ENCODE measurements at places on chromosomes 3 and 15. TPM values are rescaled to one million over a fixed set of nuclear protein-coding genes. Genes with fewer than 3 reads are reported as not detected.

DNA sequence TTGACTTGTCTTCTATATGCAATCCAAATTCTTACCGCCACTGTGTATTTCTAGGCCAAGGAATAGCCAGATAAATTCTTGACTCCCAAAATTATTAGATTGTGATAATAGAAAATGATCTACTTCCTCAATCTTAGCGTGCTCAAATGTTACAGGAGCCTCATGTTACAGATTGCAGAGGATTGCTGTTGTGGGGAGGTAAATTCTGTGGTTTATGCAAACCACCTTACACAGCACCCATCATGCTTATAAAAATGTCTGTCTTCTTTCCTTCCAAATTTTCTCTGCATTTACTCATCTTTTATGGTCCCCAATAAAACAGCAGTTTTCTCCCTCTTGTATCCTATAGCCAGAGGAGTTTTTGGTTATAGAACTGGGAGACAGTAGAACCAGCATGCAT, 420.2 kb upstream of the ROBO1 start:
- DNase-seq = no peak

DNA sequence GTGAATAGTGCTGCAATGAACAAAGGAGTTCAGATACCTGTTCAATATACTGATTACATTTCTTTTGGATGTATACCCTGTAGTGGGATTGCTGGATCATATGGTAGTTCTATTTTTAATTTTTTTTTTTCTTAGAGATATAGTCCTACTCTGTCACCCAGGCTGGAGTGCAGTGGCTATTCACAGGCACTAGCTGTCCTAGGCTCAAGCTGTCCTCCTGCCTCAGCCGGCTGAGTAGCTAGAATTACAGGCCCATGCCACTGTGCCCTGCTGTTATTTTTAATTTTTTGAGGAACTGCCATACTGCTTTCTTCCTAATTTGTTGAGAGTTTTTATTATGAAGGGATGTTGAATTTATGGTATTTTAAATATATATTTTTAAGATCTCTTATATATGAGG, 23.0 kb upstream of the CACNA2D3 start:
- DNase-seq = no peak

- no peak for DNase-seq
Observed at GRCh38 chr15:92949604-92950249, 49.6 kb downstream of the CHD2 start.

DNA sequence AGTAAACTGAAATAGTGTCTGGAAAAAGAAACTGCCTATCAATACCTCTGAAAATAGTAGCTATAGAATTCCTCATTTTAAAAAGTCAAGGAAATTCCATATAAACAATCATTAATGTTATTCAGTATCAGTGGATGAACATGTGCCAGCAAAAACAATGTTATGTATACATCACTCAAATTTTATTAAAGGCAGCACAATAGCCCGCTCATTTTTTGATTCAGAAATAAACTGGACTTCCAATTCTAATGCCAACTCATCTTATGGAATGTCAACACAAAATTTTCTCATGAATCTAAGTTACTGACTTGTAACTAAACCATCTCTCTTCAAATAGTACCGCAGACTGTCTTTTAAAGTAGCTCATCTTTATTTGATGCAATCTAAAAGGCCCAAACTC, 19.0 kb downstream of the THBS1 start:
- no peak for DNase-seq

Gene STRA6
- total RNA-seq = not detected

Gene AGBL1
- total RNA-seq = not detected

DNA sequence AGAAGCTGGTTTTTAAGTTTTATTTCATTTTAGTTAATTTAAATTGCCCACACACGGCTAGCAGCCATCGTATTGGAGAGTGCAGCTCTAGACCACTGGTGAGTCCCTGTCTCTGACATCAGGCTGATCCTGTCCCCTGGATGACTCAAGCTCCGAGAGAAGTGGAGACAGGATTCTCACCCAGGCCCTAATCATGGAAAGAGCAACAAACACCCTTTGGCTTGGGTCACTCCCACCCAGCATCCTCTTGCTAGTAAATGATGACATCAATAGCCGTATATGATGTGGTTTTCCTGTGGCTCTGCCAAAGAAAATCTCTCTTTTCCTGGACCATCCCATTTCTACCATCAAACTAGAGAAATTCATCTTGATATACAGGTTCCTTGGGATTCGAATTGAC, 182.2 kb downstream of the NTRK3 start:
- no peak for DNase-seq

- DNase-seq = peak; percentile 32
Observed at GRCh38 chr3:51384055-51384725, 901 bp upstream of the MANF start.

- DNase-seq = no peak
Observed at GRCh38 chr3:62211675-62212429, 161.5 kb downstream of the FEZF2 start.

Gene PROS1
- 15.8 TPM for total RNA-seq

Gene SMCO1
- total RNA-seq = not detected

Gene ZPLD1
- 0.26 TPM for total RNA-seq

DNA sequence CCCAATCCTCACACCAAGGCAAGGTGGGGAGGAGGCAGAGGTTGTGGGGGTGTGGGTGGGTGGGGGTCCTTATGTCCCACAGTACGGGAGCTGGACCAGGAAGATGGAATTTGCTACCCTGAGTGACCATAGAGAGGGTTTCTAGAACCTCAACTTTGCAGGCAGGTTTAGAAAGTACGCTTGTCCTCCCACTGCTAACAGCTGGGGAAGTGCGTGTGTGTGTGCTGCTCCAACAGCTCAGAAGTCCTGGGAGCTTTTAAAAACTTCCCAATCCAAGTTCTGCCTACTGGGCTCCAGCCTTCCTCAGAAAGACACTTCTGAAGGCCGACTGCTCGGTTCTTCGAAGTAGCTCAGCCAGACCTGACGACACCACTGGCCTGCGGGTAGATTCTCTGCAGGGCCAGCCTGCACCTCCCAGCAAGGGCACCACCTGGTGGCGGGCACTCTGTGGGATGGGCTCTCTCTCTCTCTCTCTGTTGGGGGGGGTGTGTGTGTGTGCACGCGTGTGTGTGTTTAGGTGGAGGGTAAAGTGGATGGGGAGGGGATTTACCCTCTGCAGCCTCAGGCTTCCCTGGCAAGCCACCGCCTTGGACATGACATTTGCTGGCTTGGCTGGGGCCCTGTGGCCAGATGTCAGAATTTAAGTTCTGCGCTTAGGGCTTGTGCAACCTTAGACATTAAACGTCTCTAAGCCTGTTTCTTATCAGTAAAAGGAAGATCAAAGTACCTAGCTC, 15.6 kb downstream of the TMEM158 start:
- DNase-seq = peak; percentile 89
